Muscle of arm (tissue), 14 donors: ENCODE measurements at places on chromosomes 4 and X.
A peak's percentile ranks its signal among the peaks of the same experiment; 100 is the strongest.

DNA sequence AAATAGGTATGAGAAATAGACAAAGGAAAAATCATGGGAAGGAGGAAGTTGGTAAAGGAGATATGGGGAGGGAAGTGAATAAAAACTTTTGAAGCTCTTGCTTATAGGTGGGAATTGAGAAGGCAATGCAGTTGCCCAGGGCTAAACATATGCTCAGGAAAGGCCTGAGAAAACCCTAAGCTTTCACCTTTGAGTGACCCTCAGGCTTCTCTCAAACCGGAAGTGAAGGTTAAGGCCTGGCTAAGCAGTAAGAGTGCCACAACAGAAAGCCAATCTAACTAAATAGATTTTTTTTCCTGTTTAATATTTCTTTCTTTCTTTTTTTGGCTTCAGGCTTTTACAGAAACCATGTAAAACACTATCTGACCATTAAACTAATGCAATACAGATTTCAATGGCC is 69.5 kb upstream of the GABRA3 start:
- DNase-seq, result no peak

DNA sequence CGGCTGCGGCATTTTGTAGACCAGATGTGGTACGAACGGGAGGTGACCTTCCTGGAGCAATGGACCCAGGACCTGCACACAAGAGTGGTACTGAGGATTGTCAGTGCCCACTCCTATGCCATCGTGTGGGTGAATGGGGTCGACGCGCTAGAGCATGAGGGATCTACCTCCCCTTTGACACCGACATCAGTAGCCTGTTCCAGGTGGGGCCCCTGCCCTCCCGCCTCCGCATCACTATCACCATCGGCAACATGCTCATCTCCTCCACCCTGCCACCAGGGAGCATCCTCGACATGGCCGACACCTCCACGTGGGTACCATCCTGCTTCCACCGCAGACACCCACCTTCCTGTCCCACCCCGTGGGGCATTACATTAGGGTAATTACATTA is 46.2 kb downstream of the SMARCA5 start:
- no peak for DNase-seq

- DNase-seq, result peak; percentile 88
Measured at GRCh38 chr4:124111922-124112321, 600.6 kb downstream of the ANKRD50 start.

GRCh38 chrX:118325453-118325852 is 20.5 kb upstream of the WDR44 start:
- no peak for DNase-seq

DNA sequence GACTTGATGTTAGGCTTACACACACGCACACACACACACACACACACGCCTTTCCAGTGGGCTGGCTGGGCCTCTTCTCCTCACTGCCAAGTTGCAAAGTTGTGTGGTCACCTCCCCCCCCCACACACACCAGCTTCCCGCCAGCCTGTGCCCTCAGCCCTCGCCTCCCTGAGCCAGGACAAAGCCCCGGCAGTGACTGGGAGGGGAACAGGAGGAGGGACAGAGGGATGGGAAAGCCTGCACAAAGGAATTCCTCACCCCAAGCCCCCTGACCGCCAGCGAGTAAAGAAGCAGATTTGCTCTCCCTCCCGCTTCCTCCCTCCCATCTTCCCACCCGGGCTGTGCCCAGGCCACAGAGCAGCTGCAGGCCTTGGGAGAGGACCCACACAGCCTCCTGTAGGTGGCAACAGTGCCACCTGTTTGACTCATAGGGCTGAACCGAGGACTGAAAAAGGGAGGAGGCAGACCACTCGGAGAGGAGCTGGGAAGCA is at the start of gene GDPD2:
Gene GDPD2 (plus strand): TSS at position 464 of the 491 bp plus-strand sequence. CDS start 1,671 bp downstream, outside the sequence.
- no peak for DNase-seq
